Activated naive CD8-positive, alpha-beta T cell treated with anti-CD3 and anti-CD28 coated beads for 36 hours (primary cell): ENCODE measurements at places on chromosomes 5 and 9. TPM values are rescaled to one million over a fixed set of nuclear protein-coding genes. Genes with fewer than 3 reads are reported as not detected.

GZMA gene
- 0.66 TPM for total RNA-seq

FAM114A2 gene
- 28.9 TPM for total RNA-seq

IFNA4 gene
- total RNA-seq = not detected

GMCL2 gene
- total RNA-seq = not detected

RPL12 gene
- 2,007 TPM for total RNA-seq

FAM78A gene
- total RNA-seq = 36.1 TPM

WNK2 gene
- 0.88 TPM for total RNA-seq

LCN12 gene
- total RNA-seq = 0.84 TPM

ANKRD34B gene
- total RNA-seq = not detected

AP3S1 gene
- 91.7 TPM for total RNA-seq

MSH3 gene
- 22.6 TPM for total RNA-seq

GRAMD2B gene
- total RNA-seq = 7.7 TPM

NME5 gene
- not detected for total RNA-seq

DBH gene
- not detected for total RNA-seq

C7 gene
- total RNA-seq = not detected

DAPK1 gene
- 1.6 TPM for total RNA-seq

CCL19 gene
- total RNA-seq = not detected

SPINK4 gene
- not detected for total RNA-seq

OR2V1 gene
- total RNA-seq = not detected

SLC4A9 gene
- total RNA-seq = not detected

C9orf78 gene
- total RNA-seq = 66.3 TPM

CDC25C gene
- 8.4 TPM for total RNA-seq

BTNL8 gene
- 0.12 TPM for total RNA-seq

ATOX1 gene
- 97.7 TPM for total RNA-seq

CCL27 gene
- total RNA-seq = not detected

LVRN gene
- total RNA-seq = not detected

TAF11L10 gene
- total RNA-seq = not detected

SH3GLB2 gene
- total RNA-seq = 42.9 TPM

FOXD4L5 gene
- total RNA-seq = 0.10 TPM

PCDHGA1 gene
- total RNA-seq = not detected

TLR4 gene
- total RNA-seq = not detected

DDX4 gene
- total RNA-seq = not detected

SPATA9 gene
- total RNA-seq = not detected

PCDHGB2 gene
- not detected for total RNA-seq

RETREG1 gene
- total RNA-seq = 27.3 TPM

ADRA1B gene
- not detected for total RNA-seq

PCSK1 gene
- total RNA-seq = not detected

PCDHB11 gene
- total RNA-seq = not detected

PTGS1 gene
- 0.62 TPM for total RNA-seq

WDR31 gene
- 2.9 TPM for total RNA-seq

PCDHGA12 gene
- not detected for total RNA-seq

CCDC127 gene
- total RNA-seq = 5.9 TPM

KIF24 gene
- total RNA-seq = 6.5 TPM

CA9 gene
- total RNA-seq = 1.5 TPM

KIF20A gene
- total RNA-seq = 59.1 TPM

GDA gene
- not detected for total RNA-seq

LHX6 gene
- total RNA-seq = 0.16 TPM

TCF7 gene
- 66.4 TPM for total RNA-seq

SLC46A2 gene
- total RNA-seq = not detected

PCBD2 gene
- 7.6 TPM for total RNA-seq

KIF12 gene
- total RNA-seq = not detected
